ENCODE measurements at places on chromosomes 4 and X.

DNA sequence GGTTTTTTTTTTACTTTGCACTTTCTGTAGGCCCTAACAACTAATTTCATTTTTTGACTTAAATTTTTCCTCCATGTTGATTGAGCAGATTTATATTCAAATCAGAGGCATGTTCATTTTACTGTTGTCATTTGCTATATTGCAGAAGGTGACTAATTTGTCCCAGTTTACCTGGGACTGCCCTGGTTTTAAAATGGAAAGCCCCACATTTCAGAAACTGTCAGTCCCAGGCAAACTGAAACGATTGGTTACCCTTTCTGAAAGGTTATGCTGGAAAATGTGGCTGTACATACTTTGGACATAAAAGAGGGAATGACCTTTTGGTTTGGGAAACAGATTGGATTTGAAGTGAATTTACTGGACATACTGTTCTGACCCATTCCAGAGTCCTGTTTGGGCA lies 160.0 kb downstream of the SPCS3 start:
- no peak for DNase-seq

DNA sequence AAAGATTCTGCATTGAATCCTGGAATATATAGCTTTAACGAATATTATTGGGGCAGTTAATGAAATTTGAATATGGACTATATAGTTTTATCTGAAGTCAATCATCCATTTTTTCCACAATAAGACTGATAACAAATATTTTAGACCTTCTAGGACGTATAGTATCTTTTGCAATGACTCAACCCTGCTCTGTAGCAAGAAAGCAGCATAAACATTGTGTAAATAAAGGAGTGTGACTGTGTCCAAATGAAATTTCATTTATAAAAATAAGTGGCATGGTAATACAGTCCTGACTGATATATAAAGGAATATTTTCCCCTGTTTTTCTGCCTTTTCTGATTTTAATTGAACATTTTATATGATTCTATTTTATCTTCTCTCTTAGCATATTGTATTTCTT lies 947.7 kb upstream of the SLIT2 start:
- DNase-seq = no peak

GRCh38 chrX:40440866-40441265 lies 139.9 kb upstream of the ATP6AP2 start:
- DNase-seq = no peak

DNA sequence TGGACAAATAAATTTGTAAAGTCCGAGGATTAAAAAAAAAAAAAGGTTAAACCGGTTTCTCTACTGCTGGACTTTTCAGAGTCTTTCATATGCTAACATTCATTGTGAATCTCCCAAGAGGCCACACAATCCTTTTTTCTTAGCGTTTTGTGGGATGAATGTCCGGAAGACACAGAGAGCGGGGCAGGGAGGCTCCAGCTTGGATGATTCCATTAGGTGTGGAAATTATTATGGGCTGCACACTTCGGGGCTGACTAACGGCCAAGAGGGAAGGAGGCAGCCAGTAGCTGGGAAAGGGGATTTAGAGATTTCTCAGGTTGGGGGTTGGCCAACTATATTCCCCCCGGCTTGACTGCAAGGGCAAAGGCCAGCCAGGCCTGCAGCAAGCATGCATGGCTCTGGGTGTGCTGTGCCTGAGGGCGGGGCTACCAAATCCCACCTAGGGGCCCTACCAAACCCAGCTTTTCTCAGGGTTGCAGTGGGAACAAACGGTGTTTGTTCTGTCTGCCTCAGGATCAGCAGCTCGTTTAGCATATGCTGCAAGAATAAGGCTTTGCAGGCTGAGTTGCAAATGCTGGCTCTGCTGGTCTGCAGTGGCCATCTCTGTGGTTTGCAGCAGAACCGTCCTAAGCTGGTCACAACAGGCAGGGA lies 28.6 kb downstream of the NYX start:
- no peak for DNase-seq

DNA sequence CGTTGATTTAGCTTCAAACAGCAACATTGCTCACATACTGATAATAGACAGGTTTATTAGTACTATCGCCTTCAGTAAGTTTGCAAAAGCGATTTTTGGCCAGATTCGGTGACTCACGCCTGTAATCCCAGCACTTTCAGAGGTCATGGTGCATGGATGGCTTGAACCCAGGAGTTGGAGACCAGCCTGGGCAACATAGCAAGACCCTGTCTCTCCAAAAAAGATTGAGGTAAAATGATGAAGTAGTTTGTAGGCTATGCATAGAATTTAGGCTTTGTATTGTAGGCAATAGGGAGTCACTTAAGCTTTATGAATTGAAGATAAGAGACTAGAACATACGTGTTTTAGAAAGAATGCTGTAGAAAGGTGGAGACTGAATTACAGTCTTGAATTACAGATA lies 1.1 kb upstream of the GNPDA2 start:
- no peak for DNase-seq

DNA sequence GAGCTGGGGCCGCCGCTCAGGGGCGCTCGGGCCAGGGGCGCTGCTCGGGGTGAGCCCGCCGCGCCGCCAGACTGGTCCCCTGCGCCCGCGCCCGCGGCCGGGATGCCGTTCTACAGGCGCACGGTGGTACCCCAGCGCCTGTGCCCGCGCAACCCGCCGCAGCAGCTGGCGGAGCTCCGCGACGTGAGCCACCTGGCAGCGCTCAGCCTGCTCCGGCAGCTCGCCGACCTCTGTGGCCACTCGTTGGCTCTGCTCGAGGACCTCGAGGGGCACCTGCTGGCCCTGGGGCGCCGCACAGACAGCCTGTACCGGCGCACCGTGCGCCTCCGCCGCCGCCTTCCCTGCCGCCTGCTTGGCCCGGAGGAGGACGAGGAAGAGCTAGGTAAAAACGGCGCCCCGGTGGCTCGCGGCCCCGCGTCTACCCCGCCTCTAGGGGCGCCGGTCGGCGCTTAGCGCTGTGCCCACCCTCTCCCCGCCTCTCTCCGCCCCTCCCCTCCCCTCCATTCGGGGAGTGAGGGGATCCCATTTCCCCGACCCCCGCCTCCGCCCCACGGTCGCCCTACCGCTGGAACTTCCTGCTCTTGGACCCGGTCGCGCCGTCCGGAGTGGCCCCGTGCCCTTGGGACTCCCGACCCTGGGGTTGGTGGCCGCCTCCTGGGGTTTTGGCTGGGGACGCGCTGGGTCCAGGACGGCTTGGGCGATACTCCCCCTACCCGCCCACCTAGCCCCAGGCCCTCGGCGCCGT lies 513 bp downstream of the NHSL2 start:
- peak; percentile 50 for DNase-seq

GRCh38 chr4:7841071-7841470 lies 98.6 kb downstream of the AFAP1 start:
- no peak for DNase-seq

- DNase-seq = peak; percentile 15
Measured at GRCh38 chr4:83378419-83378818, 43.8 kb upstream of the HPSE start.

DNA sequence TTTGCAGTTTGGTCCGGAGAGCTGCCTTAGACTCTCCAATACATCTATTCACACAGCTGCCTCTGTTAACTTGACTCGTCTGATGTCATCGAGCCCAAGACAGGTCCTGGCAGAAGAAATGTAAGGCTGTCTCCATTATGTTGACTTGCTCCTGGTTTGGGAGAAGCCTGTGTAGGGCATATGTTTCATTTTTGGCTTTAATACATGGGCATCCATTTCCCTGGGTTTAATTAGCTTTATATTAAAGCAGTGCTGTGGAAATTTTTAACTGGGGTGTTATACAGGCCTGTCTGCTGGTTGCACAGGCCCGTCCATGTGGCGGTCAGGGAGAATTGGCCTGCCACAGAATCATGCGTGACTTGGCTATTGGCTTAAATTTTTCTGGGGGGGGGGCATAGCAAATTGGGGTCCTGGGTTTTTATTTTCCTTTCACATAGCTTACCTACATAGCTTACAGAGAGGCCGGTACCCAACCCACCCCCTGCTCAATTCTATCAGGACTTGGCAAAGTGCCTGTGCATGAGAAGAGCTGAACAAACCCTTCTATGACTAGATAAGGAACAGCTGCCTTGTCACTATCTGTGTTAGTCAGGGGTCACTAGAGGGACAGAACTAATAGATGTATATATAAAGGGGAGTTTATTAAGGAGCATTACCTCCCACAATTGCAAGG lies 123.5 kb upstream of the WDR1 start:
- DNase-seq = no peak

- DNase-seq = no peak
Measured at GRCh38 chrX:81537723-81538122, 335.8 kb downstream of the SH3BGRL start.

- DNase-seq = no peak
Measured at GRCh38 chr4:122622400-122622799, 1.5 kb upstream of the IL21 start.

DNA sequence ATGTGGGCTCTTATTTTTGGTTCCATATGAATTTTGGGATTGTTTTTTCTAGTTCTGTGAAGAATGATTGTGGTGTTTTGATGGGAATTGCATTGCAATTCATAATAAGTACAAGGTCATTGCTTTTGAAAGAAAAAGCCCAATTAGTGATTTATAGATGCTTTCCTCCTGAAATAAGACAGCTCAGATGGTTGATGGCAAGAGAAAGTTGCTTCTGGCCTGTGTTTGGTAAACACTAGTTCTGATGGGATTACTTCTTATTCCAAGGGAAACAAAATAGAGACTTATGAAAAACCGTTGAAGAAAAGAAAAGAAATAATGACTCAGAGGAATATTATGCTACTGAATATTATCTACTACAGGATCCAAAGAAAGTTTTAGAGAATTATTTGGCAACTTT lies 144.9 kb downstream of the SPANXA1 start:
- DNase-seq = no peak

DNA sequence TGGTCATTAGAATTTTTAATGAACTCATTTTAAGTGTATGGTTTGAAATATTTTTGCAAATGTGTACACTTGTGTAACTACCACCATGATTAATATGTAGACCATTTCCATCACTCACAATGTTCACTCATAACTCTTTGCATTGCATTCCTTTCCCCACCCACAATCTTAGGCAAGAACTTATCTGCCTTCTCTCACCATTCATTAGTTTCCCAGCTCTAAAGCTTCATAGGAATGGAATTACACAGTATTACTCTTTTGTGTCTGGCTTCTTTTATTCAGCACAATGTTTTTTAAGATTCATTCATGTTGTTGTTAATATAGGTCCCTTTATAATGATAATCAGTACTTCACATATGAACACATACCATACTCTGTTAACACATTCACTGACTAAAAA lies 106.1 kb downstream of the ARAP2 start:
- no peak for DNase-seq

GRCh38 chr4:6622744-6623143 lies 17.7 kb upstream of the MRFAP1 start:
- DNase-seq = no peak

DNA sequence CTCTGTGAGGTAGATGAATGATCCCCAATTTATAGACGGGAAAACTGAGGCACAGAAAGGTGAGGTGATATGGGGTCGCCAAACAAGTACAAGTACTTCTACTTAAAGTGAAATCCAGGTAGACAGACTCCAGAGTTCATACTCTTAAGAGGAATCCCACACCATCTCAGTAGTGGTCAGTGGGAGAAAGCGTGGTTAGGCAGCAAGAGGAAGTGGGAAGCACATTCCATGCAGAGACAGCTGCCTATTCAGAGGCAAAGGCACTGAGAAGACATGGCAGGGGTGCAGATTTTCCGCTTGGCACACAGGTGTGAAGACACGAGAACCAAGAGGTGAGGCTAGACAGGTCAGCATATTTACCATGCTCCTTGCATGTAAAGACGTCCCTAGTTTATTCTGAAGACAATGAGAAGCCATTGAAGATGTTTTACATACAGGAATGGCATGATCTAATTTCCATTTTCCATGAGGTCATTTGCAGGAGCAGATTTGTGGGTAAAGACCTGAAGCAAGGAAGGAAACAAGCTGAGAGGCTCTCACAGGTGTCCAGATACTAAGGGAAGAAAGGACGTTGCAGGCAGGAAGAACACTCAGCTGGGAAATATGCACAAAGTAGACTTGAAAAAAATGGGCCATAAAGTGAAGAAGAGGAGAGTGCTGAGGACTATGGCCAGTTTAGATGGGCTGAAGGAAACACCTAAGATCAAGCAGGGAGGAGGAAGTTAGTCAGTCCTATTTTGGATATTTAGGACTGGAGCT lies 17.3 kb upstream of the CLNK start:
- DNase-seq = no peak

- DNase-seq = no peak
Measured at GRCh38 chr4:4247696-4248028, 361 bp downstream of the TMEM128 start.

DNA sequence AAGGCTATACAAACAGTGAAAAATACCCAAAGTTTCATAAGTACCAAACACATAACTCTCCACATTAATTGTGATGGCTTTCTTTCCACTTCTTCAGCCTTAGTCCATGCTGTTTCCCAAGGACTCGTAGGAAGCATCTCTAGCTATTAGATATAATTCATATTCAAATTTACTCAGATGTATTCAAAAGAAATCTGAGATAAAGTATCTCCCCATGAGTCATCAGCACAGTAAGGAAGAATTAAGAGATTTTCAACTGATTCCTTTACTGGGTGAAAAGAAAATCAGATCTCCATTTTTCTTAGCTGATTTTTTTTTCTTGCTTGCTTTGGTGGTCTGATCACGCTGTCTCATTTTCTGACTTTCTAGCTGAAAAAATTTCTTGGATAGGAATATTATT lies 71.7 kb downstream of the MID1 start:
- DNase-seq = no peak

- no peak for DNase-seq
Measured at GRCh38 chrX:134801267-134801666, 143.0 kb upstream of the PLAC1 start.

DNA sequence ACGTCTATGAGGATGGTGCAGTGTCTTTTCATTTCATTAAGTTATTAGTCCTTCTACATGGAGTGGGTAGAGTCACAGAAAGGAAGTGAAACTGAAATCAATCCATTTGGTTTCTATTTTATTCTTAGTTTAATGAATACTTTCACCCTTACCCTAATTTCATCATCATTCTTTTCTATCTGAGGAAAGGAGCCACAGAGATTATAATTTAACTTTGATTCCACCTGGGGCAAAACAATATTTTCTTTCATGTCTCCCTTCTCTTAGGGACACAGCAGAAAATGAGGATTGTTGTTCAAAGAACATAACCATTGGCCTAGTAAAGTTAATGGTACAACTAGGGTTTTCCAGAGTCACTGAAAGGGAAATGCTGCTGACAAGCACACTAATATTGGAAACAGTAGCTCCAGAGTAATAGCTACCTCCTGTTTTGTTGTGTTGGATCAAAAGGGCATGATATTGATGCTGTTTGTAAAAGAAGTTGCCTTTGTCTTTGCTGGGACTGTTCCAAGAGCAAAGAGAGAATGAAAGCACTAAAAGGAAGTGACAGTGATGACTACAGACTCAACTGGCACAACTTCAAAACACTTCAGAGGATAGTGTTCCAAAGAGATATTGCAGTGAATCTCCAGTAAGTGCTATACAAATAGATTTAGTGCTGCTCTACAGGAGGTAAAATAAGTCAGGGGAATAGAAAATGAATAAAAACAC lies 247.1 kb upstream of the PITX2 start:
- DNase-seq = no peak

- no peak for DNase-seq
Measured at GRCh38 chr4:80787306-80787705, 243.2 kb upstream of the BMP3 start.
